EL (cell line): ENCODE measurements at places on chromosomes 11 and 22.

- no peak for DNase-seq
Observed at GRCh38 chr11:95445746-95446333, 214.8 kb upstream of the SESN3 start.

GRCh38 chr11:20310137-20310536 lies 53.4 kb upstream of the HTATIP2 start:
- DNase-seq = no peak

DNA sequence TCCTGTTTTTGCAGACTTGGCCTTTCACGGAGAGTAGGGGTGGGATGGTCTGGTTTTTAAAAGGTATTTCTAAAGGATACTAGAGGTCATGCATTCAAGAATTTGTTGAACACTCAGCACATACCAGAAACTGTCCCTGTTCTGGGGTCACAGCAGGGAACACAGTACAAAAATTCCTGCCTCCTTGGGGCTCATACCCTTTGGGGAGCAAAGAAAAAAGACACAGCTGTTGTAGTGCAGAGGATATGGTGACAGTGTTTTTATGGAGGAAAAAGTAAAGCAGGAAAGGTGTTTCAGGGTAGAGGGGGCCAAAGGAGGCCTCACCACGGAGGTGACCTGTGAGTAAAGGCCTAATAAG lies 8.4 kb downstream of the SLC3A2 start:
- DNase-seq = no peak

- no peak for DNase-seq
Observed at GRCh38 chr22:23781065-23781464, 5.7 kb upstream of the SMARCB1 start.
